Calu3 (cell line): ENCODE measurements at places on chromosomes 12 and 14. TPM values are rescaled to one million over a fixed set of nuclear protein-coding genes. Genes with fewer than 3 reads are reported as not detected.

The FNTB gene
- total RNA-seq, result 15.0 and 17.6 TPM in 2 replicates

The PAPLN gene
- total RNA-seq, result 0.17 and 0.59 TPM in 2 replicates

The IL31 gene
- total RNA-seq, result not detected in 2 replicates

The SOAT2 gene
- total RNA-seq, result not detected in 2 replicates

The KRT3 gene
- not detected in 2 replicates for total RNA-seq

The PPM1H gene
- 36.7 and 39.1 TPM in 2 replicates for total RNA-seq

The AKAP6 gene
- 2.2 and 2.8 TPM in 2 replicates for total RNA-seq

The FBXO34 gene
- 30.0 and 34.5 TPM in 2 replicates for total RNA-seq

The SLC2A13 gene
- total RNA-seq, result 8.4 and 9.4 TPM in 2 replicates

The RHOJ gene
- 0.40 TPM in 1 of 2 replicates, not detected in the other for total RNA-seq

The OR6C2 gene
- total RNA-seq, result not detected in 2 replicates

The CIROP gene
- not detected in 2 replicates for total RNA-seq

The PRMT5 gene
- total RNA-seq, result 101 and 113 TPM in 2 replicates

The SLC7A7 gene
- 8.7 and 10.2 TPM in 2 replicates for total RNA-seq

The ISCA2 gene
- 23.7 and 26.9 TPM in 2 replicates for total RNA-seq

The DHH gene
- not detected in 2 replicates for total RNA-seq

The POTEG gene
- total RNA-seq, result not detected in 2 replicates

The LRRC10 gene
- total RNA-seq, result not detected in 2 replicates

The MBIP gene
- 18.4 and 20.0 TPM in 2 replicates for total RNA-seq

The AREL1 gene
- total RNA-seq, result 31.9 and 40.3 TPM in 2 replicates

The OTOGL gene
- 0.05 and 0.09 TPM in 2 replicates for total RNA-seq

The PPP1R36 gene
- 0.40 TPM in 1 of 2 replicates, not detected in the other for total RNA-seq

The DNAI7 gene
- 0.33 and 0.47 TPM in 2 replicates for total RNA-seq

The NRXN3 gene
- not detected in 2 replicates for total RNA-seq

The OTUB2 gene
- total RNA-seq, result 15.3 and 22.2 TPM in 2 replicates

The RND1 gene
- total RNA-seq, result 7.4 and 14.2 TPM in 2 replicates

The AQP6 gene
- total RNA-seq, result 0.86 and 0.94 TPM in 2 replicates

The KSR2 gene
- 1.6 and 1.9 TPM in 2 replicates for total RNA-seq

The SERPINA4 gene
- 9.8 and 17.3 TPM in 2 replicates for total RNA-seq

The FAM186B gene
- total RNA-seq, result 0.29 and 0.47 TPM in 2 replicates

The COCH gene
- total RNA-seq, result 10.3 and 15.8 TPM in 2 replicates

The ACSS3 gene
- 0.21 and 0.47 TPM in 2 replicates for total RNA-seq

The RAB5B gene
- 84.7 and 91.6 TPM in 2 replicates for total RNA-seq

The RAPGEF3 gene
- 8.2 and 11.0 TPM in 2 replicates for total RNA-seq

The IFNG-AS1 gene
- not detected in 2 replicates for total RNA-seq

The CLEC2A gene
- total RNA-seq, result not detected in 2 replicates

The SLC17A8 gene
- not detected in 2 replicates for total RNA-seq

The OTX2 gene
- not detected in 2 replicates for total RNA-seq

The FOXN4 gene
- total RNA-seq, result not detected in 2 replicates

The ACOT6 gene
- total RNA-seq, result not detected in 2 replicates

The CMA1 gene
- total RNA-seq, result not detected in 2 replicates

The TAS2R14 gene
- 2.9 TPM in 2 replicates for total RNA-seq

The KRT6A gene
- 0.24 TPM in 1 of 2 replicates, not detected in the other for total RNA-seq

The LHX5 gene
- not detected in 2 replicates for total RNA-seq

The FAM90A1 gene
- total RNA-seq, result 0.50 and 0.61 TPM in 2 replicates

The CHGA gene
- 0.17 and 0.24 TPM in 2 replicates for total RNA-seq

The GPR65 gene
- 0.09 and 0.12 TPM in 2 replicates for total RNA-seq

The CMKLR1 gene
- total RNA-seq, result not detected in 2 replicates

The FOXG1 gene
- not detected in 2 replicates for total RNA-seq

The LMNTD1 gene
- not detected in 2 replicates for total RNA-seq
